BJ (cell line): ENCODE measurements at places on chromosomes 13 and 19.

GRCh38 chr19:56670961-56671612 is 470 bp downstream of the ZNF835 start:
- DNase-seq, result no peak

GRCh38 chr19:4266253-4267000 is 12.6 kb upstream of the SHD start:
- DNase-seq, result no peak

GRCh38 chr13:69565334-69565733 is 542.3 kb upstream of the ATXN8OS start:
- no peak for DNase-seq

DNA sequence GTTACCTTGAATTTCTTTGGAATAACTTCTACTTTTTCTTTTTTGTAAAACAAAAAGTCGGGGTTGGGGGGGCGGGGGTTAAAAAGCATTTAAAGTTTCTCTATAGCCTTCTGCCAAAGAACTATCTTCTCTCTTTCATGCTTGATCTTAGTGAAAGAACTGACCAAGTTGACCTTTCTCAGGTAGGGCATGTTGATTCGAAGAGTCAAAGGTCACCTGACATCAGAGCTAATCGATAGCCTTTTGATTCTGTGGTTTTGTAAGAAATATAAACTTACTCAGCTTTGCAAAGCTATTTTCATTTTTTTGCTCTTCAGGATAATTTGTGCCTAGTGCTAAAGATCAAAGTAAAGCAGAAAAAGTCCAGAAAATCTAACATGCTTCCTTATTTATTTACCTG is 181.5 kb downstream of the IRS2 start:
- no peak for DNase-seq

- no peak for DNase-seq
These were observed 168.0 kb downstream of the TNFSF13B start for GRCh38 chr13:108437496-108437895.

DNA sequence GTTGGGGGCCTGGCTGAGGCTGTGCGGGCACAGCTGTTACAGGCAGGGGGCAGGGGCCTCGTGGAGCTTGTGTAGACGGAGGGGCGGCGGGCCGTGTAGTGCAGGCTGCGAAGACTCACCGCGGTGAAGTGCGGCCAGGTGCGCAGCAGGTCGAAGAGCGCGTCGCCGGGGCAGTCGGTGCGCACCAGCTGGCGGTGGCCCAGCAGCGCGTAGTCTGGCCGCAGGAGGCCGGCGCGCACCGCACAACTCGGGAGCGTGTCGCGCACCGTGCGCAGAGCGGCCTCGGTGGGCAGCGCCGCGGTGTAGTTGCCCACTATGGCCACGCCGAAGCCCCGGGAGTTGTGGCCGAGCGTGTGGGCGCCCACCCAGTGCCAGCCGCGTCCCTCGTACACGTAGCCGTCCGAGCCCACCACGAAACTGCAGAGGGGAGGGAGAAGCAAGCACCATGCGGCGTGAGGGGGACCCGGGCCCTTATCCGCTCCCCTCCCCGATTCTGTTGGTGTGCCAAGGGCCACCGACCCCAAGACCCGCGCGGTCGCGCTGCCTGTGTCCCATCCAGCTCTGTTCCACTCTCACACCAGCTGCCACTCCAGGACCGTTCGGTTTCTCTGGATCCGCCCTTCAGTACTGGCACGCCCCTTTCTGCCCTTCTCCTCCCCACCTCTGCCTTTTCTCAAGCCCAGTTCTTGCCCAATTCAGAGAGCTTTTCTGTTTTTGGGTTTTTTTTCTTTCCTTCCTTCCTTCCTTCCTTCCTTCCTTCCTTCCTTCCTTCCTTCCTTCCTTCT is 5.4 kb upstream of the RASAL3 start:
- no peak for DNase-seq

DNA sequence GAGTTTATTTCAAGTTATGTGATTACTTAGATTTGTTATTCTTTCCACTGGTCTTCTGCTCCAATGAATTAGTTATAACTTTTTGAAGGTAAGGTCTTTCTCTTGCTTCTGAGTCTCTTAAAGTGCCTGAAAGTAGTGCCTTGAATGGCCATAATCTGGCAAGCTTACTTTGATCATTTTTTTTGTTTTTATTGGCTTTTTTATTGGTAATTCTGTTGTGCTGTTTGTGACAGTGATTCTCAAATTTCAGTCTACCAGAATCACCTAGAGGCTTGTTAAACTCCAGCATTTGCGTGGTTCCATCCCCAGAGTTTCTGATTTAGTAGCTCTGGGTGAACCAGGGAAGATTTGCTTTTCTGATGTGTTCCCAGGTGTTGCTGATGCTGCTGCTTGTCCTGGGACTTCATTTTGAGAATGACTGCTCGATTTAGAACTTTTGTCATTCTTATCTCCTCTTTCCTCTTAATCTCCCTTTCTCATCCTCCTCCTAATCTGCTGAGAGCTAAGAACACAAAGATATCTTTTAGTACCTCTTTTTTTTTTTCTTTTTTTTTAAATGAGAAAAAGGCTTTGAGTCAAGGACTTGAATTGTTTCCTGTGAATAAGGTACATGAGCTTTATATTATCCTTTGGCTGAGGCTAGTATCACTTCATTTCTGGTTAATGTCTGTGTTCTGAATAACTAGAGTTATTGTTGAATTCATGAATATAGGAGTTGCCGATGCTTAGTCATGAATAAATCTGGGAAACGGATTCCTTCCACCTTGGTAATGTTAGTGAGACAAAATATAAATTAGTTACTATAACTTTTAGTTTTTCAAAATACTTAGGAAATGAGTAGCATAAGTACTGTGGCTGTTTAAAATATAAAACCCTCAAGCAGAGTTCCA is 91.4 kb downstream of the PAN3 start:
- no peak for DNase-seq

DNA sequence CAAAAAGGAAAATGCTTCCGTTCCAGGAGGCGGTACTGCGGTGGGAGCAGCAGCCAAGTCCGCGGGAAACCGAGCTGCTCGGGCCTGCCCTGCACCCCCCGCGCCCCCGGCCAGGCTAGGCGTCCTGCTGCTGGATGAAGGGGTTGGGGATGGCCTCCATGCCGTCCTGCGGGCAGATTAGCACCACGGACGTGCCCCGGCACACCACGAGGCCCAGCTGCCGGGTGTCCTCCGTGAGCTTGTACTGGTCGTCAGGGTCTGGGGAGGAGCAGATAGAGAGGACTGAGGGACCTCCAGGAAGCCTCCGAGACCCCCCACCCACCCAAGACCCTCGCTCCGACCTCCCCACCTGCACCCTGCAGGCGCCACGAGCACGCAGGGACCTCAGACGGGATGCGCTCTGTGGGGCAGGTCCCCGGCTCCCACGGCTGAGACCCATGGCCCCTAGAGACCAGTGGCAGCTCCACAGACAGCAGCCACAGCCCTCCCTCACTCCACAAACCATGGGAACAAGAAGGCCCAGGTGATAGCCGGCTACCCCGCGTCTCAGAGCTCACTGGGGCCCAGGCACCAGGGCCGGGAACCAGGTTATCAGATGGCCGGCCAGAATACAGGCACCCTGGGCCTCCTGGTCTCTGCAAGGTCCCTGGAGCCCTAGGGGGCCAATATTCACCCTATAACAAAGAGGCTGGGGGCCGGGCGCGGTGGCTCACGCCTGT is 6.7 kb downstream of the LSM7 start:
- DNase-seq, result no peak

DNA sequence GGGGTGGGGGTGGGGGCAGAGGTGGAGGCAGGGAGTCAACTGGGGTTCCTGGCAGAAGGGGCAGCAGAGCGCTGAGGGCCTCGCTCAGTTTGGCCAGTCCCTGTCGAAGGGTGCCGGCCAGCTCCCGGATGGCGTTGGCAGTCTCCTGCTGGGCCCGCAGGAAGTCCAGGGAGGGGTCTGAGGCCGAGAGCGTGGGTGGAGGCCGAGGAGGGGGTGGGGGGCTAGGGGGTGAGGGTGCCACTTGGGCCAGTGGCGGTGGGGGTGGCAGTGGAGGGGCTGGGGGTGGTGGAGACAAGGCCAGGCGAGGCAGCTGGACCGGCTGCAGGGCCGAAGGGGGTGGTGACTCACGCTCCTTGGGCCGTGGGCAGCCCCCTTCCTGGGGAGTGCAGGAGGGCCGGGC is 4.9 kb upstream of the IRF2BP1 start:
- no peak for DNase-seq

DNA sequence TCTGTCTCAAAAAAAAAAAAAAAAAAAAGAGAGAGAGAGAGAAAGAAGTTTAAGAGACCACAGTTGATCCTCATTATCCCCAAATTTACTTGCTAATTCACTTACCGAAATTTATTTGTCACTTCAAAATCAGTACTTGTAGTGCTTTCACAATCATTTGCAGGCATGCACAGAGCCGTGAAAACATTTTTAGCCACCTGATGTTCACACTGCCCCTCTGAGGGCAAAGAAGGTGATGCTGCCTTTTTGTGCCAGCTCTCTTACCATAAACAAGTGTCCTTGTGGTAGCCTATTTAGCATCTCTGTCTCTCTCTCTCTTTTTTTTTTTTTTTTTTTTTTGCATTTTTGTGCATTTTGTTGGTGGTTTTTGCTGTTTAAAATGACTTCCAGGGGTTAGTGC is 24.1 kb upstream of the CASP14 start:
- DNase-seq, result no peak

- no peak for DNase-seq
These were observed 76.6 kb downstream of the DGKH start for GRCh38 chr13:42125046-42125445.

- DNase-seq, result no peak
These were observed 14.6 kb downstream of the MCF2L start for GRCh38 chr13:112983428-112984196.

GRCh38 chr13:36175621-36176020 is 38.7 kb downstream of the SOHLH2 start:
- DNase-seq, result no peak

GRCh38 chr13:49867834-49868233 is 68.3 kb downstream of the SPRYD7 start:
- no peak for DNase-seq

DNA sequence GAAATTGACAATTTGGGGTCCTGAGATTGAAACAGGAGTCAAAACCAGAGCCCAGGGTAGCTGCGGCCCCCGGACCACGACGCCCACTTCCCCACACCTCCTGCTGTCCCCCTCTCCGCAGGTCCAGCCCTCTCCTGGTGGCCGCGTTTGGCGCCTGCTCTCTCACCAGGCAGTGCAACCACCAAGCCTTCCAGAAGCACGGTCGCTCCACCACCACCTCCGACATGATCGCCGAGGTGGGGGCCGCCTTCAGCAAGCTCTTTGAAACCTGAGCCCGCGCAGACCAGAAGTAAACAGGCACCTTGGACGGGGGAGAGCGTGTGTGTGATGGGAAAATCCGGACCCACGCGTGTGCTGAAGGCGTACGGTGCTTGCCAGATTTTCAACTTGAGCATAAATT is 22.9 kb downstream of the NAXD start:
- no peak for DNase-seq

DNA sequence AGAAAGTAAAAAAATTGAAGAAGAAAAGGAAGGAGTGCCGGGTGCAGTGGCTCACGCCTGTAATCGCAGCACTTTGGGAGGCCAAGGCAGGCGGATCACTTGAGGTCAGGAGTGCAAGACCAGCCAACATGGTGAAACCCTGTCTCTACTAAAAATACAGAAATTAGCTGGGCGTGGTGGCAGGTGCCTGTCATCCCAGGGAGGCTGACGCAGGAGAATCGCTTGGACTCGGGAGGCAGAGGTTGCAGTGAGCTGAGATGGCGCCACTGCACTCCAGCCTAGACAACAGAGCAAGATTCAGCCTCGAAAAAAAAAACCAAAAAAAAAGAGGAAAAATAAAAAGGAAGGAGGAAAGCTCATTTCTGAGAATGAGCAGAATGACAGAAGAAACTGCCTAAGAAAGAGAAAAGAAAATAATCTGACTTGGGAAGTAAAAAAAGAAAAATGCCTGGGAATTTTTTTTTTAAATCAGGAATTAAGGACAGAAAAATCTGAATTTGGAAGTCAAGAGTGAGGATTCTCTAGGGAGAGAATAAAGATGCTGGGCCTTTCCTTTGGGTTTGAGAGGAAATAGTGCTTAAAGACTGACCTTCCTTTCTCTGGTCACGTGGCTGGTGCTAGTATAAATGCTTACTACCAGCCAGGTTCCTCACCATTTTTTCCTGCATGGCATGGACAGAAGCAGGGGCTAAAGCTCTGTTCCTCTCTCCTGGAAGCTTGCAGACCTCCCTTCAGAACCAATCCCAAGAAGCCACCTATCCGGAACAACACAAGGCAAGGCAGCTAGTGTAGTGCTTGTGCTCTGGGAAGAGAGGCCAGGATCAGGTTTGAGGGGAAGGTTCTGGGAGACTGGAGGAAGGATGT is at the start of gene FFAR2:
Gene FFAR2, plus strand, starts transcription at position 652 of the 864 bp plus-strand sequence. CDS start 1,458 bp downstream, outside the sequence.
- no peak for DNase-seq

GRCh38 chr19:43624933-43625332 is 5.5 kb upstream of the ZNF428 start:
- no peak for DNase-seq

GRCh38 chr19:19627621-19628500 is at the start of gene LPAR2:
Gene LPAR2 (minus strand): TSS chr19:19628220. CDS start chr19:19627275, 945 bp downstream.
- DNase-seq, result no peak

GRCh38 chr13:77207943-77208342 is 119.0 kb downstream of the MYCBP2 start:
- DNase-seq, result peak; percentile 85

- no peak for DNase-seq
These were observed 8.3 kb downstream of the ZNF837 start for GRCh38 chr19:58372311-58373133.
